ENCODE measurements at places on chromosomes 12 and 14. TPM values are rescaled to one million over a fixed set of nuclear protein-coding genes. Genes with fewer than 3 reads are reported as not detected.

- peaks cover 77% of the 10 kb centered on the region for H3K4me1 ChIP-seq
- H3K27ac ChIP-seq: no peak overlapping the region
- DNase-seq: no peak
- H3K27me3 ChIP-seq: no peaks in the 10 kb centered on the region
Observed at GRCh38 chr14:106508216-106508615, 981.8 kb downstream of the TMEM121 start.

Gene C12orf60
- 0.95 TPM for polyA plus RNA-seq

DNA sequence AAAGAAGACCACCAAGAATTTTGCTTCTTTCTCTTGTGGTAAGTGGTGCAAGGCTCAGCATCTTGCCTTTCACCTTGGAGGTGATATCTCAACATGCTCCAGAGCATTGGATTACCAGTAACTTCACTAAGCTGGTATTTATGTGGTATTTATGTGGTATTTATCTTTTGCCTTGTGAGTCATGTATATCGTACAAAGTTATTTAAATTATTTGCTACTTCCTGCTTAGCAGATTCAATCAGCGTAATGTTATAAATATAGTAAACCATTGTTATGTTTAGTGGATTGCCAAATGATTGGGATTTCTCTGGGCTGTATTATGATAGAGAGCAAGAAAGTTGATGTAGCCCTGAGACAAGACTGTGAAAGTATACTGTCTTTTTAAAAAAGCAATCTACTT, 366.4 kb downstream of the IPO8 start:
- no peaks in the 10 kb centered on the region for H3K36me3 ChIP-seq
- no peak overlapping the region for H3K27ac ChIP-seq
- H3K4me3 ChIP-seq: no peak overlapping the region
- no peaks in the 10 kb centered on the region for H3K27me3 ChIP-seq
- no peaks in the 10 kb centered on the region for H3K4me1 ChIP-seq
- no peak for DNase-seq

- no peak for DNase-seq
- H3K27ac ChIP-seq: no peak overlapping the region
- H3K36me3 ChIP-seq: no peaks in the 10 kb centered on the region
- no peaks in the 10 kb centered on the region for H3K4me1 ChIP-seq
- H3K27me3 ChIP-seq: no peaks in the 10 kb centered on the region
- no peak overlapping the region for H3K4me3 ChIP-seq
Observed at GRCh38 chr12:119915894-119916510, 38.9 kb upstream of the CIT start.

DNA sequence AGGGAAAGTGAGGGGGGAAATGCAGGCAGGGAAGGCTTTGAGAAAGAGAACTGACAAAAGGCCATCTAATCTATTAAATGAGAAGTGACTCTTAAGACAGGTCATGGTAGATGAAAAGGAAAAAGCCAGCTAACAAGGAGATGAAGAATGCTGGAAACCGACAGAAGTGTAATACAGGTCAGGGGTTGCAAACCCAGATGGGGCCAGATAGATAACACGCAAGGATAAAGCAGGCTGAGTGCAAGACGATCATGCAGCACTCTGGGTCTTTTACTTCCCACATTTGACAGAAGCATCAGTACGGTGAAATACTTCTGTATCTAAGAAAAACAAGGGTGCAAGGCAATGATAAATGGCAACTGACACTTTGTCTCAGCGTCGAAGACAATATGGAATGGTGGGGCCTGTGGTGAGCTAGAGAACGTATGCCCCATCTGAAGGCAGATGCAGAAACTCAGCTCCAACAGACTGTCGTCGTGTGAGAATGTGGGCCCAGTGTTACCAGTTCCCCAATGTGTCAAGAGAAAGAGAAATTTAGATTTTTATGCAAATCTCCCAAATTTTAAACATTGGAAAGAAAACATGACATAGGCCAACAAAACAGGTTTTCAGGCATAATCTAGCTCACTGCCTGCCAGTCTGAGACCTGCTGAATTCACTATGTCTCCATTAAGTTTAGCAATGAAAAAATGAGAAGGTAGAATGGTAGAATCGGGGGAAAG, 187.4 kb downstream of the PHLDA1 start:
- no peaks in the 10 kb centered on the region for H3K27me3 ChIP-seq
- no peaks in the 10 kb centered on the region for H3K4me1 ChIP-seq
- no peak for DNase-seq
- H3K4me3 ChIP-seq: no peak overlapping the region
- H3K36me3 ChIP-seq: no peaks in the 10 kb centered on the region

- peaks cover 18% of the 10 kb centered on the region for H3K4me1 ChIP-seq
- no peaks in the 10 kb centered on the region for H3K27me3 ChIP-seq
- no peak for DNase-seq
- H3K36me3 ChIP-seq: peaks cover 19% of the 10 kb centered on the region
Observed at GRCh38 chr14:23101213-23101970, 3.4 kb downstream of the CIROP start.

Gene ETNK1
- polyA plus RNA-seq: 18.4 TPM

DNA sequence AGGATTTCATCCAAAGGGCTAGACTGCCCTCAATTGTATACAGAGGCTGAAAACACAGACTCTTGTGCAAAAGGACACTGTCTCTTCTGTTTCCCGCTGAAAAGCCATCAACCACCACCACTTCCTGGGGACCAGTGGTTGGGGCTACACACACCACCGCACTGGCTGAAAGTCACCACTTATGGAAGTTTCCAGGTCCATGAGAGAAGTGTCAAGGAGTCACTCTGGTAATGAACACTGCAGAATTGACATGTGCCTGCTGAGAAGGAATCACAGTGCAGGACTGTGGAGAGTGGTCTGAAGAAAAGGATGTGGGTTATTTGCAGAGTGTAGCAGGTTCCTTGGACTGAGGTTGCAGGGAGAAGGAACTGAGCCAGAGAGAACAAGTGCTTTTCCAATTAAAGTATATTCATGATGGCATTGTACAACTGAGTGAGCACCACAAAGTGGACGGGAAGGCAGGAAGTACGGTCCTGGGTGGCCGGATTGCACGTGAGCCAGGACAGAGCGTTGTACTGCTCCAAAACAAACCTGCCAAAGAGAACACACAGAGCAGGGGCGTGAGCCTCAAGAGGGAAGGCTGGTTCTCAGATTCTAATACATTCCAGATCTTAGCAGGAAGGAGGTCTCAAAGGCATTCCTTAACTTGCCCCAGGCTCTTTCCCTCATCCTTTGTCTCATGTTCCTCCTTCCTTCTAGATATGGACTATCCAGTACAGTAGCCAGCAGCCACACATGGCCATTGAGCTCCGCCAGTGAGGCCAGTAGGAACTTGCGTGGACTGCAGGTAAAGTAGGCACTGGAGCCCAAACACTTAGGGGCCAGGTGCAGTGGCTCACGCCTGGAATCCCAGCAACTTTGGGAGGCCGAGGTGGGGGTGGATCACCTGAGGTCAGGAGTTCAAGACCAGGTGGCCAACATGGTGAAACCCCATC, 316.4 kb downstream of the MED13L start:
- peaks cover 34% of the 10 kb centered on the region for H3K36me3 ChIP-seq
- no peak overlapping the region for H3K4me3 ChIP-seq
- DNase-seq: no peak
- no peak overlapping the region for H3K27ac ChIP-seq

Gene LRP1-AS
- not detected for polyA plus RNA-seq

- no peaks in the 10 kb centered on the region for H3K27me3 ChIP-seq
- no peak overlapping the region for H3K4me3 ChIP-seq
- H3K4me1 ChIP-seq: no peaks in the 10 kb centered on the region
- no peaks in the 10 kb centered on the region for H3K36me3 ChIP-seq
Observed at GRCh38 chr12:63802012-63802608, 22.4 kb downstream of the RXYLT1 start.

DNA sequence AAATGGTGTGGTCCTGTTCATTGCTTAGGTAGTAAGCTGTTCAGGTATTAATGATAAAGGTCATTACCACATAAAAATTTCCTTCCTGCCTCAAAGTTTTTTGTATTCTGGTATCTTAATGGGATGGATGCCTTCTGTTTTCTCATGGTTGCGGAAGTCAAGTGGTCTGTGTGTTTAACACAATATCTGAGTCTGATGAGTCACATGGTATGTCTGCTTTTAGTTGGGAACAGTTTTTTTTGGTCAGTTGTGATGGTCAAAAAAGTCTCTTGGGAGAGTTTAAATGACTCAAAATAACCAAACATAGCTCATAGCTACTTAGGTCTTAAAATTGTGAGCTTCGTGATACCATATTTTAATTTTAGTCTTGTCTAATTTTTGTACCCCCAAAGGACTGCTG, 40.7 kb downstream of the STK38L start:
- H3K4me1 ChIP-seq: no peaks in the 10 kb centered on the region
- H3K27ac ChIP-seq: no peak overlapping the region
- no peak overlapping the region for H3K4me3 ChIP-seq
- DNase-seq: no peak
- no peaks in the 10 kb centered on the region for H3K27me3 ChIP-seq

DNA sequence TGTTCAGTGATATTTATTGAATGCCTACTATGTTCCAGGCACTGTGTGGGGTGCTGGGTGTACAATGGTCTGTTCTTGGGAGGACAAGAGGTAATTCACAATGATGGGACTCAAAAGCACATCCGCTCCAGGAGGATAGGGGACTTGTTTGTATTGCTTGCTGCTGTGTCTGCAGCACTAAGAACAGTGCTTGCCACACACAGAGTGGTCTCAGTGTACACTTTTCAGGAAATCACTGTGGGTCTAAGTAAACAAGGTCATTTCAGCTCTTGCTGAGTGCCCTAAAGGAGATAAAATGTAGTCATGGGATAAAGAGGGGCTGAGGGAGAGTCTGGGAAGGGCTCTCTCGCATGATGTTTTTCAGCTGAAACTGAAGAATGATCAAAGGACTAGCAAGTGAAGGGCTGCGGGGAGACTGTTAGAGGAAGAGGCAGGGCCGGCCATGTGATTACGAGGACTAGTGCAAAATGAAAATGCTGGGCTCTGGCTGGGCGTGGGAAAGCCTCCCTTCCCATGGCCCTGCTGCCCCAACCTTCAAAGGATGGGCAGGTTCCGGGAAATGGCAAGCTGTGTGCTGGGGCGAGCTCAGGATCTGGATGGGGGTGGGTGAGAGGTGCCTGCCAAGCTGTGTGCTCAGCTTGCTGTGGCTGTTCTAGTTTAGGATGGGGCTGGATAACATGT, 39.1 kb downstream of the ADCK1 start:
- no peaks in the 10 kb centered on the region for H3K27me3 ChIP-seq
- H3K4me1 ChIP-seq: no peaks in the 10 kb centered on the region
- no peak for DNase-seq

DNA sequence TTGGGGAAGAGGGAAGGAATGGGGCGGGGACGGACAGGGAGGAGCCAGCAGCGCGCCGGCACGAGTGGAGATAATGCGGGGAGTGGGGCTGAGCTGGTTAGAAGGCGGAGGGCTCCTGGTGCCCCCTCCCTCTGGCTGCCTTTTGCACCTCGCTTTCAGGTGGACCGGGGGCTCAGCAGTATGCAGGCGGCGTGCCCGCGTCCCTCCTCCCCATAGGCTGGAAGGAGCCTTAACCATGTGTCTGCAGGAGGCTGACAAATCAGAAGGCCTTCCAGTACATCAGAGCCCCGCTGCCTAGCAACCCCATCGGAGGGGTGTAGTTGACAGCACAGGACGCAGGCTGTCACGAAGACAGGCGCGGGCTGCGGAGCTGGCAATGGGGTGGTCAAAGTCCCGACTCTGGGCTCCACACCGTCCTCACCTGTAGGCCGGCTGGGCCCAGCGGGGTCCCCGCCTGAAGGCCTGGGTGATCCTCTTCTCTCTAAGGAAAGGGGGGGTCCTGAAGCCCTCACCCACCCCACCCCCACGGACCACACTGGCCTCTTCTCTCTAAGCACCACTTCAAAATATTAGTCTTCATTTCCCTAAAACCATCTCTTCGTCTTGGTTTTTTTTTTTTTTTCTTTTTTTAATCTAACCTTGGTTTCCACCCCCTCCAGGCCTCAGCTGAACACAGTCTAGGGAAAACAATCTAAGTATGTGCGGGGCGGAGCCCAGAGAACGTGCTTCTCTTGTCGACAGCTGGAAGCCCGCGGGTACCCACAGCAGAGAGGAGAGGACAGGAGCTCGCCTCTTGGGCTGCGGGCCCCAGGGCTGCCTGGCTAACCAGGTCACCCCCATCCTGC, 44.5 kb downstream of the KDM2B start:
- peak; percentile 59 for DNase-seq
- H3K27ac ChIP-seq: peak overlapping the region; percentile 62
- no peaks in the 10 kb centered on the region for H3K36me3 ChIP-seq
- peak overlapping the region; percentile 55 for H3K4me3 ChIP-seq
- peaks cover 50% of the 10 kb centered on the region for H3K4me1 ChIP-seq

Gene SYNDIG1L
- polyA plus RNA-seq: not detected

Gene TMEM233
- polyA plus RNA-seq: not detected

DNA sequence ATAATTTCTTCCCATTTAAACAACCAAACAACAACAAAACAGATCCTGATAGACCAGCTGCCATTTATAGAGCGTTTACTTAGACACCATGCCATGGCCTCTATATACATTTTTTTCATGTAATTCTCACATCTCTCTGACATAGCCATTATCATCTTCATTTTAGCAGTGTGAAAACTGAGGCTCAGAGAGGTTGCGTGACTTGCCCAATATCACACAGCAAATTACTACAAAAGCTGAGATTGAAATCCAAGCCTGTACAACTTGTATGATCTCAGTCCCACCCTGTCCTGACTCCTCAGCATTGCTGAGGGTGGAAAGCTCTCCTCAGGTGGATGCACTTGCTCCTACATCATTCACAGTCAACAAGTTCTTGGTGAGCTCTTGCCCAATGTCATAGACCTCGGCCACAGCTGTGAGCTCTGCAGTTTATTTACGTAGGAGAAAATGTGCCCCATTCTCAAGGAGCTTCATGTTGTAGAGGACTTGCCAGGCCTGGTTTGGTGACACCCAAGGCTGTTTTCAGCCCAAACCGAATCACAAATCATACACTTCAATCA, 55.5 kb downstream of the CRACR2A start:
- H3K27me3 ChIP-seq: no peaks in the 10 kb centered on the region
- H3K27ac ChIP-seq: no peak overlapping the region
- no peaks in the 10 kb centered on the region for H3K4me1 ChIP-seq
- H3K4me3 ChIP-seq: no peak overlapping the region
- peaks cover 4% of the 10 kb centered on the region for H3K36me3 ChIP-seq

- DNase-seq: no peak
- H3K36me3 ChIP-seq: no peaks in the 10 kb centered on the region
- H3K27ac ChIP-seq: no peak overlapping the region
- peaks cover 4% of the 10 kb centered on the region for H3K27me3 ChIP-seq
- H3K4me1 ChIP-seq: no peaks in the 10 kb centered on the region
- no peak overlapping the region for H3K4me3 ChIP-seq
Observed at GRCh38 chr12:52127683-52128450, 48.4 kb downstream of the SMIM41 start.
